ENCODE measurements at places on chromosomes 1 and 21.

GRCh38 chr1:54335755-54336108, 70.5 kb downstream of the SSBP3 start:
- DNase-seq = no peak

- DNase-seq = no peak
Observed at GRCh38 chr1:156106624-156107488, 7.7 kb upstream of the LMNA start.

GRCh38 chr1:66752000-66752592, at the start of gene DYNLT5:
DYNLT5 (plus strand) TSS chr1:66752459; CDS start chr1:66754659, 2,200 bp downstream.
- no peak for DNase-seq

GRCh38 chr21:46362946-46363345, 39.0 kb downstream of the PCNT start:
- DNase-seq = no peak

DNA sequence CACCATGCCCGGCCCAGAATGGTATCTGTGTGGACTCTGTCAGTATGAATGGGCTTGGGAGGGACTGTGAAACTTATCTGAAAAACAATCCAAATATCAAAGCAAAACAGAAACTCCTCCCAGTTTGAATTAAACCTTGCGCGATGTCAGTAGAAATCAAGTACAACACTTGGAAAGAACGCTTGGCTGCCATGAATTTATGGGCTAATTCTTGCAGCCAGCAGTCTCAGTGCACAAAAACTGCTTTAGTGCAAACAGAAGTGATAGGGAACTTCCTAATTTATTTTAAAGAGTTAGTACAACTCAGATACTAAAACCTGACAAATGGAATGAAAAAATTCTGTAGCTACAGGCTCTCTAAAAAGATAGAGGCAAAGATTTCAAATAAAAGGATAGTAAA, 8.5 kb downstream of the CLCA1 start:
- DNase-seq = no peak

GRCh38 chr1:206479183-206480125, 9.2 kb downstream of the IKBKE start:
- DNase-seq = peak; percentile 48

DNA sequence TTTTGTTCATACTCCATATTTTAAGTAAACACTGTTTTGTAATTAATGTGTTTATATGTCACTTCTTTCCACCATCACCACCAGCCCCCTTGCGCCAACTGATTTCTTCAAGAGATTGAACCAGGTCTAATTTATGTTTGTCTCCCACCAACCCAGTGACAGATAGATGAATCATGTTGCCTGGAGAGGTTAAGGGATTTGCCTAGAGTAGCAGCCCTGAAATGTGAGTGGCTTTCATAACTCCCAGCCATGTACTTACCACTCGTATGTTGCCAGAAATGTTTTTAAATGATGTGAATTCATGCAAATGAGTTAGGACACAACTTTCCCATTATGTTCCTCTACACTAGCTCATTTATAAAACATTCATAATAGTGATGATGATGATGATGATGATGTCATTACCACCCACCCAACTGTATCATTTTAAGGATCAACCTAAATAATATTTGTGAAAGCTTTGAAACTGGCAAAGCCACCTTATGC, 86.9 kb downstream of the LRRC8D start:
- DNase-seq = no peak

GRCh38 chr1:27413004-27413403, 20.6 kb downstream of the GPR3 start:
- no peak for DNase-seq

DNA sequence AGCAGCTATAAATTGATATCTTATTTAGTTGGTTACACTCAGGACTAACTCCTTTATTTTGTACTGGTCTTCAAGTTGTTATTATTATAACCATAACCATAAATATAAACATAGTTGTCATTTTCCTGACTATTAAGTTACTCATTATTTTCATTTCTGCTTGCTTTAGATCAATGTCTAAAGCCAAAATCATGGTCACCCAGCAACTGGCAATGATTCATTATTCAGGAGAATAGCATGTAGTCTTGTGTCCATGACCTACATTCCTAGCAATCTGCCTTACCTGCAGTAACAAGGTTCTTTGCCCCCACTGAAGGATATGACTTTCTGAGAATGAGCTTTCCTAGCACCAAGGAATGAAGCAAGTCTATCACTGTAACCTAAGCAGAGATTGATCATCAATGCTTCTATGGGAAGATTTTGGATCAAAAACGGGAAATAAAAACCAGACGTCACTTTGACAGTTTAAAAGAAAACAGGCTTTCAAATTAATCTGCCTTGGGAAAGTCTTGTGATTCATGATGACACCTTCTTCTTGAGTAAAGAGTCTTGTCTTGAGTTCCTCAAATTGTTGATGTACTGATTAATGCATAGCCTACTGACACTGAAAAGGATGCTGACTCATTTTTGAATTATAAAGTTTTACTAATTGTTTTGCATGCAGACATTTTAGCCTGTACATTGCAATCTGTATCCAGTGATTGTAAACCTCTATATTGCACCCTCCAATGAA, 203.3 kb upstream of the IVNS1ABP start:
- DNase-seq = no peak

Measured in CD4-positive, CD25-positive, alpha-beta regulatory T cell (primary cell).